ENCODE measurements at places on chromosomes 2 and 18.

- DNase-seq: no peak
Measured at GRCh38 chr2:12043131-12043530, 296.7 kb downstream of the LPIN1 start.

DNA sequence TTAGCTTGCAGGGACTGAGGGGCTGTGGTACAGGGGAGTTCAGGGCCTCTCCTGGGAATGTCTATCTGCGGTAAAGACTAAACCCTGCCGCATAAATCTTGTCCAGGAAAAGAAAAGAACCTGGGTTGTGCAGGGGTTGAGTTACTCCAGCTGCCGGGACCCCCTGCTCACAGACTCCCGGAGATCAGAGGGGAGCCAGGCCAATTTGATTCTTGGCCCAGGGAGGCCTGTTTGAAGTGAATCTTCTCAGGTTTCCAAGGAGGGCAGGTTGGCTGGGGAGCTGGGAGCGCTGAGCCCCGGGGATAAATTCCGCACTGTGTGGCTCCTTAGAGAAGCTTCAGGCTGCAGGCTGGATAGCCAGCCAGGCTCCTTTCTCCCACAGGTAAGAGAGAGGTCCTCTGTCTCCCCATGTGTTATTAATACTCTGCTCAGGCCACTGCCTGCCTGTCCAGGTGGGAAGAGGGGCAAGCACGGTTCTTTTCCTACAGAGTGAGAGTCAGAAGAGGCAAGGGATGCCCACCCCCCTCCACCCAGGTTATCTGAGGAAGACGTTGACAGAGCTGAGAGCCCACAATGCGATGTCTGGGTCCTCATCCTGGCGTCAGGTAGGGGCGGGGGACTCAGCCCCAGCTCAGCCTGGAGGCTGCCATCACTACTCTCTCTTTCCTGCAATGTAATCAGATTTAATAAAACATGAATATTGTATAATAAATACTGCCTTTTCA is 82.7 kb downstream of the LONRF2 start:
- DNase-seq: no peak

GRCh38 chr2:97870396-97870843 is 125.3 kb downstream of the TMEM131 start:
- peak; percentile 93 for DNase-seq

- no peak for DNase-seq
Measured at GRCh38 chr18:10262566-10262965, 191.9 kb upstream of the APCDD1 start.

- no peak for DNase-seq
Measured at GRCh38 chr2:190036071-190036470, 26.5 kb downstream of the MSTN start.

- DNase-seq: no peak
Measured at GRCh38 chr2:33451825-33452224, 24.6 kb upstream of the RASGRP3 start.

DNA sequence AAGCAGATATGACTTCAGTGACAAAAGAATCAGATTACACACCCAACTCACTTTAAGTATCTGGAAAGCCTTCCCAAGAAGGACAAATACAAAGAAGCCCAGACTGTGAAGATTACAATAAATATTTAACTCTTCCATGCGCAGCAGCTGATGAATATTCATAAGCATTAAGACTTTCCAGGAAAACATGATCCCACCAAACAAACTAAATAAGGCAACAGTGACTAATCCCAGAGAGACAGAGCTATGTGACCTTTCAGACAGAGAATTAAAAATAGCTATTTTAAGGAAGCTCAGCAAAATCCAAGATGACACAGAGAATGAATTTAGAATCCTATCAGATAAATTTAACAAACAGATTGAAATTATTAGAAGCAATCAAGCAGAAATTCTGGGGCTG is 108.2 kb upstream of the UBE2E3 start:
- DNase-seq: no peak

- DNase-seq: no peak
Measured at GRCh38 chr2:99776906-99777646, 287.3 kb upstream of the REV1 start.

- DNase-seq: no peak
Measured at GRCh38 chr2:15152382-15152781, 408.8 kb downstream of the NBAS start.

GRCh38 chr2:191114403-191114886 is 36.3 kb downstream of the STAT4 start:
- peak; percentile 69 for DNase-seq

DNA sequence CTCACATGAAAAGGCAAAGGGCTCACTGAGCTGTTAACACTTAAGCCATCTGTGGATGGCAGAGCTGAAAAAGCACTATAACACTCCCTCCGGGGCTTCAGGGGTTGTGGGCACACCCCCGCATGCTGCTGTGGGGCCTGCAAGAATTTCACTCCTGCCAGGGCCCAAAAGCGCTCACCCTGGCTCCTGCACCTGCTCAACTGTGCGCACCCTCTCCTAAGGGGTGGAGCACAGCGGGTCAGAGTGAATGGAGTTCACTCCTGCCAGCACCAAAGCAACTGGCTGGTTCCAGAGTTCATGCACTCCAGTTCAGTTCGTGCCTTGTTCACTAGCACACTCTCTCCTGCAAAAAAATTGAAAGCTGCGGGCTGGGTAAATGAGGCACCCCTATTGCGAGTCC is 814.2 kb upstream of the SLC39A10 start:
- no peak for DNase-seq

- DNase-seq: no peak
Measured at GRCh38 chr18:901761-902160, 2.9 kb upstream of the ADCYAP1 start.

DNA sequence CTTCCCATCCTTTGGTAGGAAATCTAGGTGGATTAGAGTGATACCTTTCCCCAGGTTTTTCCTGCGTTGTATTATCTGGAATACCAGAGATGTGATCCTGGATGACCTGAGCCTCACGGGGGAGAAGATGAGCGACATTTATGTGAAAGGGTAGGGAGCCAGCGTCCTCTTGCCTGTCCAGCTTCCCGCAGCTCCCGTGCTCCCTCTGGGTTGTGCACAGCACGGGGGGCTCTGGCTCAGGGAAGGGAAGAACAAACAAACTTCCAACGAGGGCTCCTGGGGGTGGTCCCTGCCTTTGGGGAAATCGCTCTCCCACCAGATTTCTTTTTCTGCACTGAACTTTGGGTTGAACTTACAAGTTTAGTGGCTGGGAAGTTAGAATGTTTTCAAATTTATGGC is 215.7 kb downstream of the DYSF start:
- DNase-seq: no peak

GRCh38 chr2:25236736-25237135 is 68.4 kb upstream of the POMC start:
- no peak for DNase-seq

DNA sequence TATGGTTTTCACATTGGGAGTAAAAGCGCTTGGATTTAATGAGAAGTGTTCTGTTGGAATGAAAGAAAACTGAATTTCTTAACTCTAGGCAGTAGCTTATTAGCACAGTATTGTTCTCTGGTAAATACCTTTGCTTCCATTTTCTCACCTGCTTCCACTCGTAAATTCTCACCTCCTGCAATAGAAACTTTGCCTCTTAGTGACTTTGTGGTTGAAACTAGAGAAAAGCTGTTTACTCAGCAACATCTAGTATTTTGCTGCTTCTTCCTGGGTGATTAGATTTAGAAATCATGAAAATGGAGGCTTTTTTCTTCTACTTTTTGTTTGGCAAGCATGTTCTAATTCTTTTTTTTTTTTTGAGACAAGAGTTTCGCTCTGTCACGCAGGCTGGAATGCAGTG is 385.4 kb downstream of the SPAG16 start:
- DNase-seq: no peak

- DNase-seq: peak; percentile 1
Measured at GRCh38 chr2:185628985-185629384, 109.6 kb upstream of the FSIP2 start.

GRCh38 chr2:225534697-225535096 is 135.2 kb downstream of the NYAP2 start:
- DNase-seq: no peak

DNA sequence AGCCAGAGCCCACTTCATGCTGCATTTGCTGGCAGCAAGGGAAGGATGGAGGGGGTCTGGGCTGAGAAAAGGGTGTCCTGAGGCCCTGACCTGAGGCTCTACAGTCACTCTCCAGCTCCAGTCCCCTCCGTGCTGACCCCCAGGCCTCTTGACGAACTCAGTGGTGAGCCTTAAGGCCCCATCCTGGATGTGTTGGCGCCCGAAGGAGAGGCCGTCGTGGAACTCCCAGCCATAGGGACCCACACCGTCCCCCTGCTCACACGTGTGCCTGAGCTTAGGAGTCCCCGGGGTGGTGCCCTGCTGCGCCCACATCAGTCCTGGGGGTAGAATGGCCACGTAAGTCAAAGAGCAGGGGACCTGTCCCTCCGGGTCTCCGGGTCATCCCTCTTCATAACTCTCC is 776 bp downstream of the MOGS start:
- no peak for DNase-seq

- no peak for DNase-seq
Measured at GRCh38 chr2:110863726-110864125, 131.4 kb downstream of the ACOXL start.

All from activated CD4-positive, alpha-beta T cell treated with anti-CD3 and anti-CD28 coated beads, Interleukin-10, Interleukin-2, amounts not matched to agents 100 ng/mL and 50 ng/mL, durations not matched to agents 16 hours and 8 hours (primary cell).